ENCODE measurements at places on chromosomes 1 and 21.

- no peaks in the 10 kb centered on the region for H3K4me1 ChIP-seq
- H3K4me3 ChIP-seq: no peak overlapping the region
- H3K36me3 ChIP-seq: no peaks in the 10 kb centered on the region
- H3K27me3 ChIP-seq: peaks cover 37% of the 10 kb centered on the region
- no peak overlapping the region for H3K27ac ChIP-seq
These were observed 164.6 kb downstream of the ACTL8 start for GRCh38 chr1:17919525-17920439.

GRCh38 chr1:56444960-56445646 is 134.3 kb downstream of the PLPP3 start:
- no peak overlapping the region for H3K27ac ChIP-seq
- no peak for DNase-seq
- no peak overlapping the region for H3K4me3 ChIP-seq

DNA sequence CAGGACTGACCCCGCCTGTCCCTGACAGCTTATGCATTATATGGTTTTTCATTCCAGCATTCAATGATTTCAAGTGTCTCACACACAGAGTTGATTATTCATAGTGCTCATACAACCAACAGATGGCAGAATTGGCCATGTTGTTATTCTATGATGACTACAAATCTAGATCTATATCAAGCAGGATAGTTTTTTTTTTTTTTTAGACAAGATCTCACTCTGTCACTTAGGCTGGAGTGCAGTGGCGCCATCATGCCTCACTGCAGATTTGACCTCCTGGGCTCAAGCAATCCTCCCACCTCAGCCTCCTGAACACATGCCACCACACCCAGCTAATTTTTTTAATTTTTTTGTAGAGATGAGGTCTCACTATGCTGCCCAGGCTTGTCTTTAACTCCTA is 40.1 kb upstream of the LRRC8D start:
- H3K4me1 ChIP-seq: peaks cover 44% of the 10 kb centered on the region
- no peaks in the 10 kb centered on the region for H3K27me3 ChIP-seq
- H3K4me3 ChIP-seq: peak overlapping the region; percentile 48
- peak overlapping the region; percentile 86 for H3K27ac ChIP-seq
- H3K36me3 ChIP-seq: no peaks in the 10 kb centered on the region
- peak; percentile 59 for DNase-seq

DNA sequence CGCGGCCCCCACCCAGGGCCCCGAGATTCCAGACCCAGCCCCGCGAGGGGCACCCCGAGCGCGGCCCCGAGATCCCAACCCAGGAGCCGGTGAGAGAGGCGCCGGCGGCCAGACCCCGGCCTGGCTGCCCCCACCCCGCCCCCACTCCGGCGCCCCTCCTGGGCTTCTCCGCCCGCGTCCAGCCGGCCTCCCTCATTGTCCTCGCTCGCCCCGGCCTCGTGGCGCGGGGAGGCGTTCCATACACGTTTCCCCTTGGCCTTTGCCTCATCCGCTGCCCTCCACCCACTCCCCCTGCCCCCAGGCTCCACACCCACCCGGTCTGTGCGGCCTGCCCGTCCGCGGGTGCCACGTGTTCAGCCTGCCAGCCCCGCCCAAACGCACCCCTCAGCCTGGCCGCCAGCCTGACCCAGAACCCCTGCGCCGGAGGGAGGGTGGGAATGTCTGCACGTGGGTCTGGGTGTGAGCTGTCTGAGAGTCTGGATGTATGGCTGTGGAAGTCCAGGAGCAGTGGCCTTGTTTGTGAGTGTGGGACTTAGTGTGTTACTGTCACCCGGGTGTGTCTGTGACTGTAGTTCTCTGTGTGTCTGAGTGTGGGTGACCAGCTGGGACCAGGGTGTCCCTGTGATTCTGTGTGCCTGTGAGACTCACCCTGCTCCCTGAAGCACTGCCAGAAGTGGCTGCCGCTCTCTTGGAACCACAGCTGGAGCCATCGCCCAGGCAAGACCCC is 681 bp downstream of the B4GALT2 start:
- peaks cover 36% of the 10 kb centered on the region for H3K4me1 ChIP-seq
- peaks cover 5% of the 10 kb centered on the region for H3K27me3 ChIP-seq
- peak; percentile 52 for DNase-seq
- H3K36me3 ChIP-seq: peaks cover 42% of the 10 kb centered on the region

All from activated CD4-positive, alpha-beta T cell treated with anti-CD3 and anti-CD28 coated beads for 36 hours (primary cell).